ENCODE measurements at places on chromosomes 2 and 18.

- no peak for DNase-seq
These were observed 168.4 kb downstream of the NDUFA10 start for GRCh38 chr2:239856620-239857285.

DNA sequence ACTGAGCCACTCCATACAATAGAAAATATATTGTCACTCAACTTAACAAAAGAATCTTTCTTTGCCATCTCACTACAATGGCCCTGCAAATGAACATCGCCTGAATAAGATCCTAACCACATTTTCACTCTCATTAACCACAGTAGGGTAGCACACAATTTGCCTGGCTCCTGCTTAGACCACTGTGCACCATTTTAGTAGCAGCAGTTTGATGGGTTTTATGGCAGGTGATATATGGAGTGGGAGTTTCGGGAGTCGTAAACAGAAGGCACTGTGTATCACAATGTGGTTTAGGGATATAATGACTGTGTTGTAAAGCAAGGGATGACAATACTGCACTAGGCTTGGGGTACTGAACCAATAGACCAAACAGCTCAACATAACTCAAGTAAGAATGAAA is 617.4 kb downstream of the BCL11A start:
- DNase-seq: no peak

- no peak for DNase-seq
These were observed 593.9 kb upstream of the ZNF804A start for GRCh38 chr2:184004289-184004947.

GRCh38 chr18:47772374-47773248 is 157.8 kb downstream of the SMAD2 start:
- DNase-seq: no peak

- DNase-seq: no peak
These were observed 462.3 kb upstream of the SALL3 start for GRCh38 chr18:78517328-78517727.

DNA sequence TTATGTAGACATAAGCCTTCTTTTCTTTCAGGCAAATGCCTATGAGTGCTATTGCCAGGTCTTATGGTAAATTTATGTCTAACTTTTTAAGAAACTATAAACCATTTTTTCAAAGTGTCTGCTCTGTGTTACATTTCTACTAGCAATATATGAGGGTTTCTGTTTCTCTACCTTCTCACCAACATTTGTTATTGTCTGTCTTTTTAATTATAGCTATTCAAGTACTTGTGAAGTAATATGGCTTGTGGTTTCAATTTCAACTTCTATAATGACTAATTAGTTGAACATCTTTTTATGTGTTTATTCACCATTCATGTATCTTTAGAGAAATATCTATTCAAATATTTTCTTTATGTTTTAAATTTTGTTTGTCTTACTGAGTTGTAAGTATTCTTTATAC is 213.1 kb upstream of the MC4R start:
- DNase-seq: no peak

GRCh38 chr2:38599706-38600105 is 3.0 kb downstream of the HNRNPLL start:
- no peak for DNase-seq

DNA sequence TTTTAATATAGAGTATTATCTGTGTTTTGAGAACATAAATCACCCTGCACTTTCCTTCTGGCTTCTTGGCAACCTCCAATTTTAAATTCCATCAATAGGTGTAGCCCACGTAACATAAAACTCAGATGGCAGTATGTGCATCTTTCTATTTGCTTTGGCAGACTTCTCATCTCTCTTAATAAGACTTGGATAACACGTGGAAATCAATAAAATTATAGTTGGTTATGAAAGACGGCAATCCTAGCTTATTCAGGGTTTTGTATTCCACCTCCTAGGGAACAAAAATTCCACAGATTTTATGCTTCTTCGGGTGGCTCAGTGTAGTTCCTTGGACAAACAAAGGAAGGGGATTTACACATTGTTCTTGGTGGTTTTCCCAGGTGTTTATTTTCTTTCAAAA is 299.3 kb downstream of the RND3 start:
- no peak for DNase-seq

GRCh38 chr2:43444989-43445645 is 150.7 kb downstream of the THADA start:
- no peak for DNase-seq

GRCh38 chr18:63082366-63083019 is 237.1 kb downstream of the BCL2 start:
- DNase-seq: no peak

DNA sequence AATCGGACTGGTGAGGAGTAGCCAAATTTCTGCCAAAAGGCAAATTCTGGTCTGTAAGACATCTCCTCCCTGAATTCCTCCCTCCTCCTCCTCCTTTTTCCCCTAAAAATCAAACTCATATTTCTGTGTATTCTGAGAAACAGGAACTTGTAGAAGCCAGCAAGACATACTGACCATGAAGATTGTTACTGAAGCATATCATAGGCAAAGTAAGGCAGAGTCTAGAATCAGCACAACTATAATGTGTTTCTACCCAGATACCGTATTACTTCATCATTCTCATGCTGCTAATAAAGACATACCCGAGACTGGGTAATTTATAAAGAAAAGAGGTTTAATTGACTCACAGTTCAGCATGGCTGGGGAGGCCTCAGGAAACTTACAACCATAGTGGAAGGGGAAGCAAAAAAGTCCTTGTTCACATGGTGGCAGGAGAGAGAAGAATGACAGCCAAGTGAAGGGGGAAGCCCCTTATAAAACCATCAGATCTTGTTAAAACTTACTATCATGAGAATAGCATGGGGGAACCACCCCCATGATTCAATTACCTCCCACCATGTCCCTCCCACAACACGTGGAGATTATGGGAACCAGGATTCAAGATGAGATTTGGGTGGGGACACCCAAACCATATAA is 24.9 kb upstream of the EPC2 start:
- no peak for DNase-seq

- DNase-seq: peak; percentile 3
These were observed 70.0 kb upstream of the ATP5MC3 start for GRCh38 chr2:175251425-175252041.

DNA sequence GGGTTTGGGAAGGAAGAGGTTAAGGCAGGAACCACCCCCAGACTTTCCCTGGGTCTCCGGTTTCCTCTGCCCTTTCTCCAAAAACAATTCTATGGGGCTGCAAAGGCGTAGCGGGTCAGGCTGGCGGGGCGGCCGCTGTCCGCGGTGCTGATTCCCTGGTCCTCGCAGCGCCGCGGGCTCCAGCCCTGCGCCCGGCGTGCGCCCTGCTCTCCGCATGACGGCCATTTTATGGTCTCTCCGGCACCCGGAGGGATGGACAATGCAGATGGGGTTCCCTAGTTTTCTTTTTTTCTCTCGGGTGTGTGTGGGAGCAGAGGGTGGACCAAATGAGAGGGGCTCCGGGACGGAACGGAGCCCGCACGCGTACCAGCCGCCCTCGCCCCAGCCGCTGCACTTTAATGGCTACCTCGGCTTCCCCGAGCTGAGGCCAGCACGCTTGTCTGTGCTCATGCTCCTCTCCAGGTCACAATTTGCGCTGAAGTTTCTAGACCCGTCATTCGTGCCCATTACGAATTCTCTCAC is 1.6 kb downstream of the ST8SIA3 start:
- DNase-seq: no peak

- no peak for DNase-seq
These were observed 3.5 kb upstream of the IL1F10 start for GRCh38 chr2:113064281-113064680.

GRCh38 chr2:10520154-10520553 is 72.0 kb upstream of the ODC1 start:
- DNase-seq: no peak

Measured in amniotic stem cell (primary cell).